ENCODE measurements at places on chromosomes 2 and 18.
A peak's percentile ranks its signal among the peaks of the same experiment; 100 is the strongest.

- H3K4me3 ChIP-seq, result no peak overlapping the region
- H3K27me3 ChIP-seq, result no peaks in the 10 kb centered on the region
- no peaks in the 10 kb centered on the region for H3K36me3 ChIP-seq
Measured at GRCh38 chr2:20356042-20356441, 5.4 kb upstream of the PUM2 start.

DNA sequence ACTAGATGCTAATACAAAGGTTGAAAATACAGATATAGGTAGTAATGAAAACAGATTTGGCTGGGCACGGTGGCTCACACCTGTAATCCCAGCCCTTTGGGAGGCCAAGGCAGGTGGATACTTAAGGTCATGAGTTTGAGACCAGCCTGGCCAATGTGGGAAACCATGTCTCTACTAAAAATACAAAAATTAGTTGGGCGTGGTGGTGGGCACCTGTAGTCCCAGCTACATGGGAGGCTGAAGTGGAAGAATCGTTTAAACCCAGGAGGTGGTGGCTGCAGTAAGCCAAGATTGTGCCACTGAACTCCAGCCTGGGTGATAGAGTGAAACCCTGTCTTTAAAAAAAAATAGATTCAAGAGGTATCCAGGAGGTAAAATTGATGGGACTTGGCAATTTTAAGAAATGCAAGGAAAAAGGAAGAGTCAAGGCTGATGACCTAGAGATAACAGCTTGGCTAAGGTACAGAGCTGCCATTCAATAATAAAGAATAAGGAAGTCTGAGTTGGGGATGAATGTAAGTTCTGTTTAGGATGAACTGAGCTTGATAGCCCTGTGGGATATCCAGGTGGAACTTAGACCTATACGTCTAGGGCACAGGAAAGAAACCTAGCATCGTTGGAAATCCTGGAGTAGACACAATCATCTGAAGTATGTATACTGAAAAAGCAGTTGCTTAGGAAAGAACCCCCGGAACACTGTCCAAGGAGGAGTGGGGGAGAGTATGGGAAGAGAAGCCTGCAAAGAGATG is 9.1 kb downstream of the MAT2A start:
- peaks cover 7% of the 10 kb centered on the region for H3K4me1 ChIP-seq
- H3K27ac ChIP-seq, result no peak overlapping the region
- no peak overlapping the region for H3K4me3 ChIP-seq
- no peak for DNase-seq
- H3K27me3 ChIP-seq, result no peaks in the 10 kb centered on the region

- peaks cover 3% of the 10 kb centered on the region for H3K4me1 ChIP-seq
- no peak for DNase-seq
- no peaks in the 10 kb centered on the region for H3K36me3 ChIP-seq
- H3K27ac ChIP-seq, result peak overlapping the region; percentile 74
Measured at GRCh38 chr2:189178726-189179569, 613 bp downstream of the COL5A2 start.

- H3K36me3 ChIP-seq, result no peaks in the 10 kb centered on the region
- H3K4me1 ChIP-seq, result peaks cover 60% of the 10 kb centered on the region
- peak overlapping the region; percentile 91 for H3K27ac ChIP-seq
- H3K4me3 ChIP-seq, result no peak overlapping the region
- no peak for DNase-seq
- no peaks in the 10 kb centered on the region for H3K27me3 ChIP-seq
Measured at GRCh38 chr18:45518311-45519155, 96.7 kb upstream of the SLC14A2 start.

DNA sequence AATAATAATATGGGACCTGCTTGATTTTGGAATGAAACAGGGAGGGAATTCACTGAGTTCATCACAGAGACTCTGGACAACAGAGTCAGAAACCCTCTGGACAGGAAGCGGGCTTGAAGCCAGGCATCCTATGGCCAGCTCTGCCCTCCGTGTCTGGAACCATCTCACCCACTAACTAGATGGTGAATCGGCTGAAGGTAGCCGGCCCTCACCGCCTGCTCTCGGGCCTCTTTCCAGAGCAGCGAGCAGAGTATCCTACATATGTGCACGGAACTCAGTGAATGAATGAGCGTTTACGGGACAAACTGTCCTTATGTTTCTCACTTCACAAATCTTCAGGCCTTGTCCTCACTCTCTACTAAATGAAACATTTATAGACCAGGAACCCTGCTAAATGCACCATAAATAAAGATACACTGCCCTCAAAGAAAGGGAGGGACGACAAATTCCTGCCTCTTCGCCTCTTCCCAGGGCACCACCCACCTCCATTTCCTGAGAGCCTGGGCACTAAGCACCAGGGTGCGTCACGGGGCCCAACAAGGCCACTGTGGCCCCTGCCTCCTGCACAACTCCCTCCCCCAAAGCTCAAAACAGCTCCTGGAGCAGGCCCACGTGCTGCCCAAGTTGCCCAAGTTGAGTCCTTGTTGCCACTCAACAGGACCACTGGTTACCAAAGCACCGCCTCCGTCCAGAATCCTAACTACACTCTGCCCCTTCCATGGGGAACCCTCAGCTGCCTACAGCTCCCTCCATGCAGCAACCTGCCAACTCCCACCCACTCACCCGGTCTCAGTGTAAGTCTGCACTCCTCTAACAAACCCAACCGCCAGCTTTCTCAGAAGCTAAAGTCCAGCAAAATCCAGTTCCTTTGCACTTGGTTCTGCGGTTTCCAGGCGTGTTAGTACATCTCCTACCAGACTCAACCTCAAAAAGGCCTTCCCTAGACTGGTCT is 1.7 kb downstream of the TBC1D8 start:
- no peaks in the 10 kb centered on the region for H3K4me1 ChIP-seq
- DNase-seq, result no peak
- no peaks in the 10 kb centered on the region for H3K27me3 ChIP-seq
- no peak overlapping the region for H3K27ac ChIP-seq
- H3K36me3 ChIP-seq, result no peaks in the 10 kb centered on the region

- H3K27ac ChIP-seq, result no peak overlapping the region
- no peak for DNase-seq
- no peaks in the 10 kb centered on the region for H3K36me3 ChIP-seq
- no peak overlapping the region for H3K4me3 ChIP-seq
- no peaks in the 10 kb centered on the region for H3K4me1 ChIP-seq
Measured at GRCh38 chr18:21167641-21168377, 56.2 kb upstream of the ROCK1 start.

DNA sequence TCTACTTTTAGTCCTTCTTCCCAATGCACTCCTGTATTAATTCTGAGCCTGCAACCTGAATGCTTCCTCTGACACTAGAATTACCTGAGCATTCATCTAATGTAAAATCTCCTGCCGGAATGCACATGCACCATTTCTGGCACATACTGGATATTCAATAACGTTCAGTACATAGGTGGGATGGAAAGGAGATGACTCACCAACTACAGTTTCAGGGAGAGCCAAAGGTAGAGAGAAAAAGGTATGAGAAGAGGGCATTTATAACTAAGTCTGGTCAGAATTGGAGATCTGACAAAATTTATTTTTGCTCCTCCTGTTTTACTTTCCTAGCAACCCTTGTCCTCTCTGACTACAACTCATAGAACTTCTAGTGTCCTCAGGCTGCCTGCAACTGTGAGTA is 1954.1 kb upstream of the CELF4 start:
- no peaks in the 10 kb centered on the region for H3K4me1 ChIP-seq
- H3K36me3 ChIP-seq, result no peaks in the 10 kb centered on the region
- DNase-seq, result no peak
- H3K27me3 ChIP-seq, result no peaks in the 10 kb centered on the region

DNA sequence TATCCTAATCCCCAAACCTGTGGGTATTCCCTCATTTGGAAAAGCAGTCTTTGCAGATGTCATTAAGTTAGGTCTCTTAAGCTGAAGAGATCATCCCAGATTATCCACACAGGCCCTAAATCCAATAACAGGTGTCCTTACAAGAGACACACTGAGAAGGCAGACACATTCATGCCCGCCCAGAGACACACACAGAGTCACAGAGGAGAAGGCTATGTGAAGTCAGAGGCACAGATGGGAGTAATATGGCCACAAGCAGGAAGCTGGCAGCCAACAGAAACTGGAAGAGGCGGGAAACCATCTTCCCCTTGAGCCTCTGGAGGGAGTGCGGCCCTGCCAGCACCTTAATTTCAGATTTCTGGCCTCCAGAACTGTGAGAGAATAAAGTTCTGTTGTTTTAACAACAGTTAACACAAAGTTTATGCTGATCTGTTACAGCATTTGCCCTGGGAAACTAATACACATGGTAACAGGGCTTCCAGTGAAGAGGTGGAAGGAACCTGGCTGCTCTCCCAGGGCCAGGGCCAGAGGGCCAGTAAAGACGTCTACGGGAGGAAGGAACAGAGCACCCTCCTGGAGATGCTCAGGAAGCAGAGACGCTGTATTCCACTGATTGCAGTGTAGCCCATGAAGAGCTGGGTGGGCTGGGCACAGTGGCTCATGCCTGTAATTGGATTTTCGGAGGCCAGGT is 217.5 kb downstream of the GLI2 start:
- no peak for DNase-seq
- no peaks in the 10 kb centered on the region for H3K27me3 ChIP-seq
- no peak overlapping the region for H3K27ac ChIP-seq
- H3K36me3 ChIP-seq, result peaks cover 5% of the 10 kb centered on the region

GRCh38 chr2:29139152-29139551 is 23.9 kb downstream of the CLIP4 start:
- H3K36me3 ChIP-seq, result peaks cover 26% of the 10 kb centered on the region
- H3K27ac ChIP-seq, result no peak overlapping the region
- DNase-seq, result no peak
- H3K27me3 ChIP-seq, result no peaks in the 10 kb centered on the region
- no peaks in the 10 kb centered on the region for H3K4me1 ChIP-seq

DNA sequence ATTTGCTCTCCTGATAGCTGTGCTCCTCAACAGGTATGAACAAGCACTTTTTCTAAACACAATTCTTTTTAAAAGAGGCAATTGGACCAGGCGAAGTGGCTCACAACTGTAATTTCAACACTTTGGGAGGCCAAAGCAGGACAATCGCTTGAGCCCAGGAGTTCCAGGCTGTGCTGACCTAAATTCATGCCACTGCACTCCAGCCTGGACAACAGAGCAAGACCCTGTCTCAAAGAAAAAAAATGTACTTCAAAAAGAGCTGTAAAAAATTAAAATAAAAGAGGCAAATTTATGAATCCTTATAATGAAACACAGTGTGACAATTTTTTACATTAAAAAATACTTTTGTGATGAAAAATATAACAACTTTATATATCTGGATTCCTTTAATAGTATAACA is 1.8 kb upstream of the FAM124B start:
- H3K4me1 ChIP-seq, result no peaks in the 10 kb centered on the region
- no peaks in the 10 kb centered on the region for H3K27me3 ChIP-seq
- H3K36me3 ChIP-seq, result no peaks in the 10 kb centered on the region
- no peak overlapping the region for H3K4me3 ChIP-seq

- H3K36me3 ChIP-seq, result no peaks in the 10 kb centered on the region
- no peak for DNase-seq
- no peak overlapping the region for H3K4me3 ChIP-seq
- H3K27ac ChIP-seq, result no peak overlapping the region
Measured at GRCh38 chr2:235171550-235172031, 219.8 kb downstream of the SH3BP4 start.

DNA sequence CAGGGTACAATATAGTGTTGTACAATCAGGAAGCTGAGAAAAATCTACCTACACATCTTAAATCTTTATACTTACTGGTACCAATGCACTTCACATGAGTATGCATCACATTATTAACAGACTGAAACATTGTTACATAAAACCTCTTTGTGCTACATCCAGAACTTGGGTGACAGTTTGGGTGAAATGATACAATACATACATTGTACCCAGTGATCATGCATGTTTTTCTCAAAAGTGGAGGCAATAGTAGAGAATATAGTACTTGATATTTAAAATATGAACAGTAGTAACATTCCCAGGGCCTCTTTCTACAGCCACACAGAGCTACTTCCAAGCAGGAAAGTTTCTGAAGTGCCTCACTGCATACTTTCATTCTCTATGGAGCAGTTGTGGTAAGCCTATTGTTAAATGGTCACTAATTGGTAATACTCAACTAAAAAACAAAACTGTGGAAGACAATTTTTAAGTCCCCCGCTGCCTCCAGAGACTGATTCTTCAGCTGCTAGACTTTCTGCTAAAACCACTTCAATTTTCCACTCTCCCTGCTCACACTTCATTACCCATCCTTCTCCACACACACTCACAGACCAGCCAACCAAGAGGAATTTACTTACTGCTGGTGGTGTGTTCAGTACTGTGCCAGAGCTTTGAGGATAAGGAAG is 22.9 kb upstream of the GRB14 start:
- no peak overlapping the region for H3K4me3 ChIP-seq
- H3K27ac ChIP-seq, result no peak overlapping the region
- DNase-seq, result no peak
- no peaks in the 10 kb centered on the region for H3K4me1 ChIP-seq

DNA sequence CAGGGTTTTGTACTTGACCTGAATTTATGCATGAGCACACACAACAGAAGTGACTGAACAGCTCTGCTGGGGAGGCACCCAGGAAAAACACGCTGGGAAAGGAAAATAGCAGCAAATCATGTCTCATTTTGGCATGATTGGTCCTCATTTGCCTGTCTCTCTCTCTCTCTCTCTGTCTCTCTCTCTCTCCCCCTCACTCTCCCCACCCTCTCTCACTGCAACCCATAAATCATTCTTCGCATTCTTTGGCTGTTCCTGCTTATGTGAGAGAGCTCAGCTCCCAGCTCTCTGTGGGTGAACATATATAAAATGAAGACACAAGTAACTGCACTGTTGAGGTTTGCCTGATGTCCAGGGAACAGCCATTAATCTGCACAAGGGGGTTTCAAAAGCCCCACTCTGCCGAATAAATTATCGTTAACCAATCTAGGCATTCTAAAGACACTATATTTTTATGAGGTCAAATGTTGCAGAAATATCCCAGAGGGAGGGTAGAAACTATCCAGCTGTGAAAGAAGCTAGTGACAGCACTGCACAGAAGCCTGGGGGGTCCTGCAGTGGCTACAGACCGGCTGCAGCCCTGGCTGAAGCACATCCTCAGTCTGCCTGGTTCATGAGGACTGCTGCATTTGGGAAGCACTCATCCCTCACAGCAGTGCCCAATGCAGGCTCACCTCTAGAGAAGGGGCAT is 260.3 kb downstream of the AFF3 start:
- H3K27me3 ChIP-seq, result no peaks in the 10 kb centered on the region
- no peaks in the 10 kb centered on the region for H3K36me3 ChIP-seq
- H3K4me1 ChIP-seq, result peaks cover 13% of the 10 kb centered on the region
- no peak overlapping the region for H3K4me3 ChIP-seq
- DNase-seq, result no peak

- no peaks in the 10 kb centered on the region for H3K4me1 ChIP-seq
- no peak overlapping the region for H3K4me3 ChIP-seq
- no peak overlapping the region for H3K27ac ChIP-seq
Measured at GRCh38 chr2:204078003-204078698, 141.6 kb downstream of the ICOS start.

DNA sequence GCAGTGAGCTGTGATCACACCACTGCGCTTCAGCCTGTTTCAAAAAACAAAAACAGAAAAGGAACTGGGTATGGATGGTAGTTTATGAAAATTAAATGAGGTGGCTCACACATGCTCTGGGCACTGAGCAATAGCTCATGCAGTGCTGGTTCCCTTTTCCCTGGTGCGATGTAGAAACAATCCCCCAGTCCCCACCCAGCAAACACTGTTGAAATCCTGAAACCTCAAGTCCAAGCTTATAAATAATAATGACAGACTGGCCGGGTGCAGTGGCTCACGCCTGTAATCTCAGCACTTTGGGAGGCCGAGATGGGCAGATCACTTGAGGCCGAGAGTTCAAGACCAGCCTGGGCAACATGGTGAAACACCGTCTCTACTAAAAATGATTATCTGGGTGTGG is 55.4 kb upstream of the SMAD2 start:
- no peaks in the 10 kb centered on the region for H3K27me3 ChIP-seq
- no peak overlapping the region for H3K4me3 ChIP-seq
- H3K36me3 ChIP-seq, result no peaks in the 10 kb centered on the region
- no peak overlapping the region for H3K27ac ChIP-seq

GRCh38 chr2:196059491-196059960 is 9.1 kb downstream of the DNAH7 start:
- DNase-seq, result no peak
- H3K27ac ChIP-seq, result no peak overlapping the region
- no peak overlapping the region for H3K4me3 ChIP-seq
- H3K27me3 ChIP-seq, result no peaks in the 10 kb centered on the region

All from ascending aorta (tissue), 2 donors.